Ovary (tissue), 10 donors: ENCODE measurements at places on chromosomes 11 and 22. TPM values are rescaled to one million over a fixed set of nuclear protein-coding genes. Genes with fewer than 3 reads are reported as not detected.

ANO1 gene
- 8.6 TPM for total RNA-seq

TYMP gene
- 14.8 TPM for total RNA-seq

MMP12 gene
- not detected for total RNA-seq

DBX1 gene
- not detected for total RNA-seq

NECTIN1 gene
- total RNA-seq = 1.5 TPM

- DNase-seq = no peak
Measured at GRCh38 chr11:16149476-16149875, 206.9 kb downstream of the SOX6 start.

GRCh38 chr11:75148436-75148983 is 2.4 kb upstream of the SLCO2B1 start:
- no peak for DNase-seq

DNA sequence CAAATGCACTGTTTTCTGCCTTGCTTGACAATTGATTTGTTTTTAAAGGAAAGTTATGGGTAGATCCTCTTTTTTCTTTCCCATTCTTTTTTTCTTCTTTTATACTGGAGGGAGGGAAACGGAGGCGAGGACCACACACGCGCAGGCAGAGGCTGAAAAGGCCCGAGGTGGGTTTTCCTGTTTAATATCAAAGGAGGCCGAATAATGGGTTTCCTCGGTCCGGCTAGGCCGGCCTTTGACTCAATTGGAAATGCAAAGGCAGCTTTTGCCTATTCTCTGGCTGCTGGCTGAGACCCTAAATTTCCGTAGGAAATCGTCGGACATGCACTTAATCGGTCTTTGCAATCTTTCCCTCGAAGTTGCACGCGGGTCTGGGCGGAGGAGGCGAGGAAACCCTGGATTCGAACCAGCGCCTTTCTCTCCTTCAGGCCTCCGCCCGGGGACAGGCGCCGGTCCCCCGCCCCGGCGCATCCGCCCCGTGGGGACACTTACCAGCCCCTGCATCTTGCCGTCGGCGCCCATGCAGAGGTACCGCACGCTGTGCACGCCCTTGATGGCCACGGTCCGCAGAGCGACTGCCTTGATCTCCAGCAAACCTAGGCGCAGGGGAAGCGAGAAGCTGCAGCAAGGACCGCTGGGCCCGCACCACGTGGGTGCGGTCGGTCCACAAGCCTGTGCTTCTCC is 911 bp downstream of the FGF19 start:
- no peak for DNase-seq

DNA sequence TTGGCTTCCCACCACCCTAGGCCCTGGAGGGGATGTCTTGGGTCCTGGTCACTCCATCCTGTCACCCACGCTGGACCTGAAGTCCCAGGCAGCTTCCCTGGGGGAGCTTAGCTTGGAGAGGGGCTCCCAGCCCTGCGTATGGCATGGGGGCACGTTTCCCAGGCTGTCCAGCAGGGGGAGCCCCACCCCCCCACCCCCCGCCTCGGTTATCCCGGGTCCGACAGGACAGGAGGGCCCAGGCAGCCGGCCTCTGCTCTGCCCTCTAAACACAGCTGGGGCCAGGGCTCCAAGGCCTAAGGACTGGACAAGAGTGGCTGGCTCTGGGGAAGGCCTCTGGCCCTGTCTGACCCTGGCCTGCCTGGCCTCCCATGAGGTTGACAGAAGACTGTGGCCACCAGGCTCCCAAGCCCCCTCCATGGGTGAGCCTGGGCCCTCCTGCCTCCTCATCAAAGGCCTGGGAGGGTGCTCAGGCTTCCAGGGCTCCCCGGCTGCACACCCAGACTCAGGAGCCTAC is 104.8 kb downstream of the NECTIN1 start:
- DNase-seq = no peak

GRCh38 chr11:65870307-65870658 is 2.3 kb downstream of the EFEMP2 start:
- no peak for DNase-seq

DNA sequence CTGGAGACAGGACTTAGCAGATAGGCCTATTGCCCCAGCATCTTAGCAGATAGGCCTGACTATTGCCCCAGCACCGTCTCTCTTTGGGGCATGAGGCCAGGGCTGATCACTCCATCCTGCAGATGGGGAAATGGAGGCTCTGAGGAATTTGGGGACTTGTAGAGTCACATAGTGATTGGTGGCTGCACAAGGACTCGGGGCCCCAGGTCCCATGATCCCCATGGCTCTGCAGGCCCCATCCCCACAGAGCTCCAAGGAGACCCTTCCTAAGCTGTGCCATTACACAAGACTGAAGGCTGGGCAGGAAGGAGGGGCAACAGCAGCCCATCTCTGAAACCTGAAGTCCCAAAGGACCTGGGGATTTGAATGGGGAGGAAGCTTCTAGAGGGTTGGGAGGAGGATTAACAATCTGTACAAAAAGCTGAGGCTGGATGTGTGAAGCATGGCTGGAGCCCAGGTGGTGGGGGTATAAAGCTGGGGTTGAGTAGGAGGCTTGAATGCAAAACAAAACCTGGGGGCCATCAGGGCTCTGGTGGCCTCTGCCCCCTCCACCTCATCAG is 1.6 kb downstream of the ARAP1 start:
- no peak for DNase-seq

- DNase-seq = no peak
Measured at GRCh38 chr11:134003792-134004495, 47.2 kb upstream of the IGSF9B start.

GRCh38 chr11:8785457-8785856 is 102.9 kb downstream of the RPL27A start:
- no peak for DNase-seq

GRCh38 chr11:96180341-96180740 is 162.7 kb downstream of the MAML2 start:
- no peak for DNase-seq

DNA sequence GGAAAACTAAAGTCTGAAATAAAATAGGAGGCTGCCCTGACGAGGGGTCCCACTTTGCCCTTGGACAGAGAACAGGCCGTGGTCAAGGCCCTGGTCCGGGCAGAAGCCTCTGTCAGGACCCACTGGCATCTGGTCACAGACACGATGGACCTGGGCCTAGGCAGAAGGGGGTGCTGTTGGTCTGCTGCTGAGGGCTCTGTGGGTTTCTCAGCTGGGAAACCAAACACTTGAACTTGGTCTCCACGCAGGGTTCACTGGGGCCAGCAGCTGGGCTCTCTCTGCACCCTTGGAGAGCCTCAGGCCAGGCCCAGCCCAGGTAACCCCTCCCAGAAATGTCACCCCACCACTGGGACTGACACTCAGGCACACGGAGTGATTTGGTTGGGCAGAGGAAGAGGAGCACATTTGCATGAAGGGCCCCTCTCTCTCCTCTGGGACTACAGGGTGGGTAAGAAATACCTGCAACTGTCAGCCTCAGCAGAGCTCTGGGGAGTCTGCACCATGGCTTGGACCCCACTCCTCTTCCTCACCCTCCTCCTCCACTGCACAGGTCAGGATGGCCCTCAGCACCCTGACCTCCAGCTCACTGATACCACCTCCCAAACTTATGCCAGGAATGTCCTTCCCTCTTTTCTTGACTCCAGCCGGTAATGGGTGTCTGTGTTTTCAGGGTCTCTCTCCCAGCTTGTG is 48.1 kb upstream of the TOP3B start:
- peak; percentile 49 for DNase-seq
